RWPE2 (cell line): ENCODE measurements at places on chromosomes 13 and 19.

GRCh38 chr19:49514151-49514550 is 1.7 kb downstream of the FCGRT start:
- no peak for DNase-seq

DNA sequence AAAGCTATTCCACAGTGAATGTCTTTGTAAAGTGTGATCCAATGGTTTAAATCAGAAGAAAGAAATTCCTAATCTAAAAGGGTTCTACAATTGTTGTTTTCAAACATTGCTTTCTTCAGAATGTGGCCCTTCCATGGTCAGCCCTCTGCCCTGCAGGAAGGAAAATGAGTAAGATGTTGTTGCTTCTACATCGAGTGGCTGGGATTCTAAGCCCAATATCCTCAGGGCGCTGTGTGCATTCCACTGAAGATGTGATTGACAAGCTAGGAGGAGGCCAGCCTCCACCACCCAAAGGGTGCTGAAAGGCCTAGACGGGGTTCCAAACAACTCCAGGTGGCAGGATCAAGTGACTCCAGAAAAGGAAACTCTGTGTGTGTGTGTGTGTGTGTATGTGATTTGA is 316.9 kb upstream of the TSHZ3 start:
- DNase-seq, result no peak

DNA sequence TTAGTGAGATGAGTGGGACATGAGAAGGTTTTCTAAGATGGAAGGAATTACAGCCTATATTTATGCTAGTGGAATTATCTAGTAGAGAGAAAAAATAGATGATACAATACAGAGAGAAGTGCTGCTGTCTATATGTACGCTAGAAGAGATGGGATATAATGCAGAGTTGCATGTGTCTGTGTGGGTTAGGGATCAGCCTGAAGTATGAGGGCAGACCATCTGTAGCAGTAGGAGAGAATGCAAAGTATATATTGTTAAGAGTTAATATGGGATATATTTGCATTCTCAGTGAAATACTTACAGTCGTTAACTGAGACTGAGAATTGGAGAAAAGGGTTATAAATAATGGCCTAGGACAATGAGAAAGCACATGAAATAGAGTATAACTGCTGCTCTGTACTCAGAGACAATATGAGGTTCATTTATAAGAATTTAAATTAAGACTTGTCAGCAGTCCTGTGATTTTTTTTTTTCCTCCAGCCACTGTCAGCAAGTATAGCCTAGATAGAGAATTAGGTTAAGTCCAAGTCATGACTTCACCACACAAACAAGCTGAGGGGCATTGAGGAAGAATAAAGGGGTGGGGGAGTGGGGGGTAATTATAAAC is 77.8 kb downstream of the SLITRK1 start:
- no peak for DNase-seq

- DNase-seq, result no peak
These were observed 9.6 kb upstream of the NMRK2 start for GRCh38 chr19:3923096-3923758.

- DNase-seq, result no peak
These were observed 91.3 kb downstream of the STK24 start for GRCh38 chr13:98485561-98485960.

DNA sequence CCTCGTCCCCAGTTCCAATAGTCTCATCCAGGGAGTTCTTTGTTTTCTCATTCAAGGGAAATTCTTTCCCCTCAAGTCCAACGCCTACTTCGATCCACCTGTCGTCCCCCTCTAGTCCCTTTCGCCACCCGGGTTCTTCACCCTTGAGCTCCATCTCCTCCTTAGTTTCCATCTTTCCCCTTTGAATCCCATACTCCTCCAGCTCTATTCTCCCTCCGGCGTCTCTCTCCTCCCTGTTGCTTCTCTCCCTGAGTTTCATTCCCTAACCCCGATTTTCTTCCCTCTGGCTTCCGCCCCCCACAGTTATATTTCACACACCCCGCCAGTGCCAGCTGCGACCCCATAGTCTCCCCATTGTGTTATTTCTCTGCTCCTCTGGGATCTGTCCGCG is 628 bp upstream of the SLC17A7 start:
- DNase-seq, result no peak

DNA sequence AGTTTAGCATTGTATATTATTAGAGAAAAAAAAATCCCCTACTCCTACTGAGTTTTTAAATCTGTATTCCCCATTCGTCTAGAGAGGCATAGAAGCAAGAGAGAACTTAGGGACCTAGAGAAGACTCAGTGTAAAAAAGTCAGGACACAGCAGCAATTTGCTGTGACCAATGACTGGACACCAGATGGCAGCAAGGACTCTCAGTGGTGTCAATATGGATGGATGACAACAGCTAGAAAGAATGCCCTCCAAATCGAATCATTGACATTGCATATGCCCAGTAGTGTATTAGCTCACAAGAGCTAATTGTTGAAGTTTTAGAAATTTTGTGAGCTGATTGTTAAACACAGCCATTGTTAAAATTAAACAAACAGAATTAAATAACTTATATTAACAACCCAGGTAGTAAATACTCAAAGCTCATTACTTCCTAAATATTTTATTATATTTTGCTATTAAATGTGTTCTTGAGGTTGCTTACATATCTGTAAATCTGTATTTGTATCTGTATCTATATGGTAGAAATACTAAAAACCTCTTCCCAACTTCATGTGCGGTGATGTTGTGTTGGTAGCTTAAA is 43.9 kb downstream of the SIAH3 start:
- DNase-seq, result no peak

GRCh38 chr13:43268632-43269031 is 245.2 kb downstream of the DNAJC15 start:
- DNase-seq, result no peak

- DNase-seq, result no peak
These were observed 2.4 kb downstream of the DHX34 start for GRCh38 chr19:47351548-47351947.

DNA sequence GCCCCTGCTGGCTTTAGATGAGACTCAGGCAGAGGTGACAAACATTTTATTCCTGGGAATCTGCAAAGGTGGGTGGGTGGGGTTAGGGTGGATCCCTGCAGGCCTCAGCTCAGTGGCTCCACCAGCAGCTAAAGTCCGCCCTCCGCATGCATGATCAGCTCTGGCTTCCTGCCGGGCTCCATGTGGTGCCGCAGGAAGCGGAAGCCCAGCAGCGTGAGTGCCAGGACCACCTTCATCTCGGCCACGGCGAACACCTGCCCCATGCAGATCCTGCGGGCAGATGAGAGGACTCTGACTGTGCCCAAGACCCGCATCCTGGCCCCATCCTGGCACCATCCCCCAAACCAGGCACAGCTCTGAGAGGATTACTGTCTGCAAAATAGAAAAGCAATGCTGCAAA is 26.3 kb downstream of the CYP4F2 start:
- no peak for DNase-seq

DNA sequence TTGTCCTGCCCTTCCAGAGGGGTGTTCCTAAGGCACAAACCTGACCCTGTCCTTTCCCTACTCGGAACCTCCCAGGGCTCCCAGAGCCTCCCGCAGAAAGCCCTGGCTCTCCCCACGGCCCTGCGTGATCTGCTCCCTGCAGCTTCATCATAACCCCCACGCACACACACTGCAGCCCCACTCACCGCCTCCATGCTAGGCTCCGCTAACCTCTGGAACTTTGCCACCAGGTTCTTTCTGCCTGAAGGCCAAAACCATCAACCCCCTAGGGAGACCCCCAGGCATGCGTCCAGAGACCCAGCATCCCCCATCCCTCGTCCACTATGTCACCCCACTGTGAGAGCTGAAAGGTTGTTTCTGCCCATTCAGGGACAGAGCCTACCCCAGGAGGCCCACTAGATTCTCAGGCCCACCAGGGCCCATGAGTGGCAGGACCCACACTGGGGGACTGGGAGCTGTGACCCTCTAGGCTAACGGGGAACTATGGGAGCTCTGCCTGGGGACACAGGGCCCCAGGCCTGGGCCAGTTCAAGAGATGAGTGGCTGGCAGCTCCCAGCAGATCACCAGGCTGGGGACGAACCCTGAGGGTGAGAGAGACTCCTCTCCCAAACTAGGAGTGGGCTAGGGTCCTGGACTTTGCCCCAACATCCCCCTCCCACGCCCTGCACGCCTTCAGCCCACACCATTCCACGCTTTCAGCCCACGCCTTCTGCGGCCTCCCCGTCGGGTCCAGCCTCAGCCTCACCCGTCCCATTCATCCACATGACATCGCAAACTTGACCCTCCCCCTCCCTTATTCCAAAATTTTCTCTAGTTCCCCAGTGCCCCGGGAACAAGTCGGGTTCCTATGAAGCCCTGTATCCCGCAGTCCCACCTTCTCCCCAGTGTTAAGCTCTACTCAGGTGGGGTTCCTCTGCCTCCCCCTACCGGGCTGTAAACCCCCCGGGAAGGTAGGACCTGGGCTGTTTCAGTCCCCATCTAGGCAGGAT is 33.2 kb upstream of the PNMA8B start:
- DNase-seq, result no peak

DNA sequence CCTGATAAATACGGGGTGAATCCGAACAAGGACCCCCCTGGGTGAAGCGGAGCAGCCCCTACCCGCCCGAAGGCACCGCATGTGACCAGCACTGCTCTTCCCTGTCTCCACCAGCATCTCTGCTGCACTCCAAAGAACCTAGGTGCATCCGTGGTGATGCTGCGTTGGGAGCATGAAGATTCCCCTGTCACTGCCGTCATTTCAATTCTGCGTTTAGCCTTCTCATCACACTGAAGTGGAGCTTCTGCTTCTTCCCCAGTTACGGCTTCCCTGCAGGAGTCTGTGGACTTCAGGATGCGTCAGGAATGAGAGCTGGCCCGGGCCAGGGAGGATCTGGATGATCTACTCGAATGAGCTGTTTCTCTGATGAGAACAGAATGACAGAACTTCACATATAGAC is 47.9 kb downstream of the SPACA7 start:
- DNase-seq, result no peak

- DNase-seq, result no peak
These were observed 255.0 kb upstream of the SLITRK1 start for GRCh38 chr13:84137292-84137691.

GRCh38 chr13:35603593-35604285 is 127.2 kb upstream of the MAB21L1 start:
- no peak for DNase-seq

DNA sequence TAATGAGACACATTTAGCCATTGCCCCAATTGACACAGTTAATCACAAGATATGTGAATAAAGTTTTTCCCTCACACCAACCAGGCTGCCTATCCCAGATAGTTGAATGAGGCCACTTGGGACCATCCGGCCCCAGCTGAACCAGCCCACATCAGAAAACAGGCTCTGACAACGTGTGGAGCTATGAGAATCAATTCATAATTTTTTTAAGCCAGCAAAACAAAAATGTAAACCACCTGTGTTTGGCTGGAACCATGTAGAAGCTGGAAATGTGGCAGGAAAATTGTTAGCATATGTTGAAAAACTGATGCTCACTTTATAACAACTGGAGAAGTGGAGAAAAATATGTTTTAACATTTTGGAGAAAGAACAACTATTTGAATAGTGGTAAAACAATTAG is 1161.3 kb downstream of the SLITRK1 start:
- DNase-seq, result no peak

DNA sequence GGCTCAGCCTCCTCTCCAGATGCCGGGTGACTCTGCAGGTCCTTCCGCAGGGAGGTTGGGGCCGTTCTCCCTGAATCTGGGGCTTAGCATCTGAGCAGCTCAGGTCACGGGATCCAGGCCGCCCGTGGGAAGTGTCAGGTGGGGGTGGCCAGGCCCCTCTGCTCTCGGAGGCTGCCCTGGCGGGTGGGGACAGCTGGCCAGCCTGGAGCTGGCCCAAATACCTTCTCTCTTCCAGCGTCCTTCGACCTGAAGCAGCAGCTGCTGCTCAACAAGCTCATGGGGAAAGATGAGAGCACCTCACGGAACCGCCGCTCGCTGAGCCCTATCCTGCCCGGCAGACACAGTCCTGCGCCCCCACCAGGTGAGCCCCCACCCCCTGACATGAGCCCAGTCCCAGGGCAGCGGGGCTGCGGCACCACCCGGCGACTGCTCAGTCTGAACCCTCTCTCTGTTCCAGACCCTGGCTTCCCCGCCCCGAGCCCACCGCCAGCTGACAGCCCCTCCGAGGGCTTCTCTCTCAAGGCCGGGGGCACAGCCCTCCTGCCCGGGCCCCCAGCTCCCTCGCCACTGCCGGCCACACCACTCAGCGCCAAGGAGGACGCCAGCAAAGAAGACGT is 19.1 kb downstream of the PEX11G start:
- DNase-seq, result no peak

- no peak for DNase-seq
These were observed 182.8 kb downstream of the FOXO1 start for GRCh38 chr13:40483601-40484000.

- peak; percentile 59 for DNase-seq
These were observed 619 bp downstream of the MED16 start for GRCh38 chr19:892243-892893.

- DNase-seq, result no peak
These were observed 2672.8 kb upstream of the PCDH20 start for GRCh38 chr13:64088491-64088890.

DNA sequence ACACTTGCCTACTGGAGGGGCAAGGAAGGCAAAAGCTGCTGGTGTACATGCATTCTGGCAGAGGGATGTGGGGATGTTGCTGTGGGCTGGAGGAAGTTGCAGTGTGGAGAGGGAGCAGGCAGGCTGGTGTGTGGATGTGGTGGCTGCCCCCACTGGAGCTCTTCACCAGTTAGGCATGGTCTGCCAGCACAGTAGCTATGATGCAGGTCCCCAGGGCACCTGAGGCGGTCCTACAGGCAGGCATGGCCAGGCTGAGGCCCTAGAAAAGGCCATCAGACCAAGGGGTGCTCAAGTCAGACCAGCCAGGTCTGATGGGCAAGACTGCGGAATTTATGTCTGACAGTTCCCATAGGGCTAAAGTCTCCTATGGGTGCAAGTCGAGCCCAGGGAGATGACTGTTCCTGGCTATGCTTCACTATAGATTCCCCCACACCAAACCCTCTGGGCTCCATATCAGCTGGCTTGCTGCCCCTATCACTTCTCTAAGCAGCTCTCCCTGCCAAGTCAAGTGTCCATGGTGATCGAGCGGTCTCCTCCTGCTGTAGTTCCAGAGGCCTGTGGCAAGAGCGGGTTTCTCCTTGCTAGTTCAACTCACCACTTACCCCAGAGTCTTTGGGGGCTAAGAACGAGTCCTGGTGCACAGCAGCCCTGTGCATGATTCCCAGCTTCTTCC is 473.1 kb downstream of the TDRD3 start:
- no peak for DNase-seq

DNA sequence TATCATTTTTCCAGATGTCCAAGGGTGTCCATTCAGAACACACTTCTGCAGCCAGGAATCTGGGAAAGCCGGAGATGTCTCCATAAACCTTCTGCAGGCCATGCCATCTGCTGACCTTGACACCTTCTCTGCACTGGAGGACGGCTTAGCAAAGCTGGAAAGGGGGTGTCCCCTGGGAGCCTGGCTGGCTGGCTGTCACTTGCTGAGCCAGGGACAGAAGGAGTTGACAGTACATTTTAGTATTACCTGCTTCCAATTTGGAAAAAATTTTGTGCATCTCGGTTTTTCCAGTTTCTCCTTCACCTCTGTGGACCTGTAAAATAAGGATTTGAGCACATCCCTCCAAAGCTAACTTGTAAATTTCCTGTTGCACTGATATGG is 8.1 kb upstream of the CHST8 start:
- no peak for DNase-seq

- no peak for DNase-seq
These were observed 10.1 kb upstream of the LRCH1 start for GRCh38 chr13:46542833-46543232.
